Iris pigment epithelial cell (primary cell): ENCODE measurements at places on chromosomes 2 and 18.

DNA sequence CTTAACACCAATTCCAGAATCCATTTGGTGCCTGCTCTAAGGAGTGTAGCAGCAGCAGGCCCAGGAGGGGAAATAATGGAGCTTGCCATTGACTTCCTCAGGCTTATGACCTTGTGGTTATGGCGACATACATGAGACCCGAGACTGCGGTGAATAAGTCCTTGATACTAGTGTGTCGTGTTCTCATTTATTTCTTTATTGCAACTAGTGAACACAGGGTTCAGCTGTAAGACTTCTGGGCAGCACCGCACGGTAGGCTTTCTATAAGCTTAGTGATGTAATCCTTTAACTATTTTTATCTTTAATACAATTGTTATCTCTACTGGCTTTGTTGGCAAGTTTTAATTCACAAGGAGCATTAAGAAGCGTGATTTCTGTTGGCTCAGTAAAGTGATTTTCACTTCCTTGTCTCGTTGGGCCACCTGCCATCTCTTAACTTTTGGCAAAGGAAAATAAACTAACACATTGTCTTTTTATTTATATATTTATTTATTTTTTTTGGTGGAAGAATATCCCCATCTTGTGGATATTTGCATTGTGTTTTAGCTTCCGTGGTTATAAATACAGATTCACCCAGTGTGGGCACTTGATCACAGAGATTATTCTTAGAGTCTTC lies 139.8 kb downstream of the LTBP1 start:
- peak; percentile 72 for DNase-seq

- DNase-seq, result no peak
Observed at GRCh38 chr2:62036761-62037250, 131.3 kb downstream of the COMMD1 start.

DNA sequence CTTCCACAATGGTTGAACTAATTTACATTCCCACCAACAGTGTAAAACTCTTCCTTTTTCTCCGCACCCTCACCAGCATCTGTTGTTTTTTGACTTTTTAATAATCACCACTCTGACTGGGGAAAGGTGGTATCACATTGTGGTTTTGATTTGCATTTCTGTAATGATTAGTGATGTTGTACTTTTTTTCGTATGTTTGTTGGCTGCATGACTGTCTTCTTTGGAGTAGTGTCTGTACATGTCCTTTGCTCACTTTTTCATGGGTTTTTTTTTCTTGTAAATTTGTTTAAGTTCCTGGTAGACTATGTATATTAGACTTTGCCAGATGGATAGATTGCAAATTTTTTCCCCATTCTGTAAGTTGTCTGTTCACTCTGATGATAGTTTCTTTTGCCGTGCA lies 574.8 kb downstream of the KCNJ3 start:
- no peak for DNase-seq

GRCh38 chr18:35171315-35171987 lies 69.4 kb upstream of the ZNF397 start:
- DNase-seq, result peak; percentile 2

DNA sequence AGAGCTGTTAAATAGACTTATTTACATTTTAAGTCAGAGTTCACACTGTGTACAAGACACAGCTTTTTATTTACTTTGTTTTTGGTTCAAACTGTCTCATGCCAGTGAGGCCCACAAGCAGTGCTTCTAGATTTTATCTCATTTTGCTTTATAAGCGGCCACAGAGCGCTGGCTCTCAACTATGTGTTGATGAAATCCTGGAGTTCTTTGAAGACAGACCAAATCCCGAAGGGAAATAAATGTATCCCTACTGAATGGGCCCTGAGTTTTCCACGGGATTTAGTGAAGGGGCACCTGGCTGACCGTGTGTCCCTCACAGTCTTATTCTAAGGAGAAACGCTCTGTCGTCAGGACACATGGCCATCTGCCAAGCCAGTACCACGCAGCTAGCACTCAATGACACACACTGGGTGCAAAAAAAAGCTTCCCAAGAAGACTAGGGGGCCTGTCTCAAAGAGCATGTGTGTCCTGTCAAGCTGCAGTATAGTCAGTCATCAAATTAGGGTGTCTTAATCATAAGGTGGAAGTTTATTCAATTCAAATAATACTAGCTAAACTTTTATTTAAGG lies 23.4 kb downstream of the LYPD1 start:
- no peak for DNase-seq

DNA sequence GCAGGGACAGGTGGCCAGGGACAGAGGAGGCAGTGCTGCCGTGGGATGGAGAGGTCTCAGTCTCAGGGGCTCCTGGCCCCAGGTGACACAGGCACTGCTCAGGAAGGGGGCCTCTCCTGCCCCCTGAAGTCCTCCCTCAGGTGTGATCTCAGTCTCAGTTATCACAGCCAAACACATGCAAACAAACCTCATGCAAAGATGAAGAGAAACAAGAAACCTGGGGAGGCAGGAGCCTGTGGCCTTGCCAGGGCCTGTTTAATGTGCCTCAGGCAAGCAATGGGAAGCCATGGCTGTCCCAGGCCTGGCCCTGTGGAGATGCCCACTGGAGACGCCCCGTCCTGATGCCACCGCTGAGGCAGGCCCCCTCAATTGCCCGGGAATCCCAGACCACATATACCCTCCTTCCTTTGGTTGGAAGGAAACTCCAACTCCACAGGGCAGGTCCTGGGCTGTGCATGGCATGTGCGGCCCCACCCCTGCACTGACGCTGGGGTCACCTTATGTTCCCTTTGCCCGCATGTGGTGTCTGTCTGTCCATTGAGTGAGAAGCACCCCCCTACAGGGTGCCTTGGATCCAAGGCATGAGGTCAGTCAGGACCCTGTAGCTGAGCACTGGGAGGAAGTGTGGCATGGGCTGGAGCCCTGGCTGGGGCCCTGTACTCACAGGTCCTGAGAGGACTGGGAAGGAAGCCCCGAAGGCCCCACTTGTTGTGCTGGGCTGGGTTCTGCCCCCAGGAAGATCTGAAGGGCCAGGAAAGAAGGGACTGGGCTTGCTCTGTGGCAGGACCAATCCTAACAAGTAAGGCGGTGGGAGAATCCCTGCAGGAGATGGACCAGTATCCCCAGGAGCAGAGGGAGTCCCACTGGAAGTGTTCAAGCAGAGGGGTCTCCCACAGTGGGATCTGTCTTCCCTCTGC lies 68.8 kb upstream of the RAB6C start:
- DNase-seq, result no peak

- no peak for DNase-seq
Observed at GRCh38 chr18:49344825-49345224, 115.6 kb downstream of the DYM start.

- no peak for DNase-seq
Observed at GRCh38 chr2:29225814-29226213, 110.6 kb downstream of the CLIP4 start.

DNA sequence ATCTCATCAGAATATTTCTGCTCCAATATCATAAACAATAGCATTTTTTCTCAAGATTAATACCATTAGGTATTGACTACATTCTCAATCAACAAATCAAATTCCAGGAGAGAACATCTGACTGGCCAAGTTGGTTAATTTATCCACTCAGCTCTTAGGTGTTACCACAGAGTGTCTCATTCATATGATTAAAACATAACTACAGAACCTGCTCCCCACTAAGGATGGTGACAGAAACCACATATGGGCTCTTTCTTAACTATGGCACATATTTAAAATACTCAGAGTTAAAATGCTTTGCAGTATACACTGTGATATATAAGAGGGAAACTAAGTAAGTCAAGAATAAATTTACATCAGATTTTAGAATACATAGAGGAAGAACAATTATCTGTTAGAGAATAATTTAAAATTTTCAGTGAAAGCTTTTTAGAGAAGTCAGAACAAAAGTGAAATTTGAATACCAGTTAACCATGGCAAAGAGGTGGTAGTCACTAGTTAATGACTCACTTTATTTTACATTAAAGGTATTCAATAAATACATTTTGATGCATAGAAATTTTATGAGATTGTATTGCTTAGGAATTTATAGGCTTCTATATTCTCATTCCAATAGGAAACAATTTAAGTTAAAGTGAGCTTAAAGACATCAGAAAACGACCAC lies 1120.8 kb upstream of the TMEFF2 start:
- DNase-seq, result no peak

- DNase-seq, result peak; percentile 84
Observed at GRCh38 chr18:74146756-74147155, 878 bp downstream of the FBXO15 start.
